SJCRH30 (cell line): ENCODE measurements at places on chromosomes 1 and 21.

DNA sequence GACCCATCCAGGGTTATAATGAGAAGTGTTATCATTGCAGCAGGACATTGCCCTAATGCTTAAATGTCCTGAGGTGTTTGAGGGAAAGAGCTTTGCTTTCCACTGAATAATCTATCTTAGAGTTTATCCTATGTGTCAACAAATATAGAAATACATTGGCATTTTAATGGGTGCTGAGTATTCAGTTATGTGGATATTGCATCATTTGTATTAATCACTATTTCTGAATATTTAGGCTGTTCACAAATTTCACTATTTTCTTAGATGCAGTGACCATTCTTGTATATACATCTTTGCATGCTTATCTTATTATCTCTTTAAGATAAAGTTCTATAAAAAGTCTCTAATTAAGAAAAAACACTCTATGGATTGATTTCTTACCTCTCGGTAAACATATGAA is 18.2 kb downstream of the TRIM67 start:
- no peak for DNase-seq
- H3K27ac ChIP-seq = no peak overlapping the region
- H3K27me3 ChIP-seq = no peaks in the 10 kb centered on the region

GRCh38 chr1:231279683-231280082 is 38.7 kb downstream of the GNPAT start:
- DNase-seq = no peak
- no peaks in the 10 kb centered on the region for H3K4me1 ChIP-seq
- no peaks in the 10 kb centered on the region for H3K27me3 ChIP-seq
- H3K27ac ChIP-seq = no peak overlapping the region
- no peak overlapping the region for H3K4me3 ChIP-seq

DNA sequence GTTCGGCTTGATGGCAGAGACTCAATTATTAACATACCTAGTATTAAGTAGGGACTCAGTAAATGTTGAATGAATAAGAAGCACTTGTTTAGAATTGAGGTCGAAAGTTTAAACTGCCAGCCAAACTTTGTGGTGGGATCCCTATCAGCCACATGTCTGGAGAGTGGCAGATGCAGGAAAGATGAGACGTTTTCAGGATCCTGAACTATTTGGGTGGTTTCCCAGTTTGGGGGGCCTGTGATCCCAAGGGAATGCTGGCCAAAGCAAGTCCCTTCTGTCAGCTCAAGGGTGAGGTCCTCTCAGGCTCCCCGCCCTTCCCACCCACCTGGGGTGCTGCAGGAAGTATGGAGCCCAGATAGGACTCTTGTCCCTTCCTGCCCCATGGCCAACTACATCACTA is 38.6 kb downstream of the KCNC4 start:
- peak; percentile 54 for DNase-seq
- peaks cover 28% of the 10 kb centered on the region for H3K4me1 ChIP-seq
- no peak overlapping the region for H3K4me3 ChIP-seq
- no peaks in the 10 kb centered on the region for H3K36me3 ChIP-seq

GRCh38 chr1:48790397-48790796 is 13.7 kb upstream of the BEND5 start:
- no peak overlapping the region for H3K4me3 ChIP-seq
- DNase-seq = no peak
- H3K4me1 ChIP-seq = no peaks in the 10 kb centered on the region
- H3K36me3 ChIP-seq = no peaks in the 10 kb centered on the region
- H3K27me3 ChIP-seq = no peaks in the 10 kb centered on the region; the same call in 1 of the 2 replicates

DNA sequence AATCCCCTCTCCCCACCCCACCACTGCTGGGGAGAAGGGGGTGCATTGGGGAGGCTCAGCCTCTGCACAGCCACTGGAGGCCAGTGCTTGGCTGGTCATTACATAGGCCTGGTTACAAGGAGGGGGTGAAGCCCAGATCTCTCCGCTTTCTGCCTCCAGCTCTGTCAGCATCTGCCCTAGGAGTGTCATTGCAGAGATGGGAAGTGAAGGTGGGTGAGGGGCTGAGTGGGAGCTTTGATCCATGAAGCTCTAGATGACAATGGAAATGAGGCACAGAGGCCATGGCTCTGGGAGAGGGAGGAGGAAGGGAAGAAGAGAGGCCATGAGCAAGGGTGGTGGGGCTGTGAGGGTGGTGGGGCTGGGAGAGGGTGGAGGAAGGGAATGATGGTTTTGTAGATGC is 411.6 kb downstream of the MATN1 start:
- H3K4me1 ChIP-seq = peaks cover 12% of the 10 kb centered on the region
- no peaks in the 10 kb centered on the region for H3K27me3 ChIP-seq
- no peak overlapping the region for H3K27ac ChIP-seq
- no peaks in the 10 kb centered on the region for H3K36me3 ChIP-seq

GRCh38 chr1:98086796-98087441 is 166.1 kb upstream of the DPYD start:
- no peak overlapping the region for H3K4me3 ChIP-seq
- H3K27ac ChIP-seq = peak overlapping the region; percentile 38; the same call in 1 of the 2 replicates
- no peaks in the 10 kb centered on the region for H3K27me3 ChIP-seq
- DNase-seq = peak; percentile 39
- H3K4me1 ChIP-seq = peaks cover 6% of the 10 kb centered on the region; the same call in 1 of the 2 replicates

DNA sequence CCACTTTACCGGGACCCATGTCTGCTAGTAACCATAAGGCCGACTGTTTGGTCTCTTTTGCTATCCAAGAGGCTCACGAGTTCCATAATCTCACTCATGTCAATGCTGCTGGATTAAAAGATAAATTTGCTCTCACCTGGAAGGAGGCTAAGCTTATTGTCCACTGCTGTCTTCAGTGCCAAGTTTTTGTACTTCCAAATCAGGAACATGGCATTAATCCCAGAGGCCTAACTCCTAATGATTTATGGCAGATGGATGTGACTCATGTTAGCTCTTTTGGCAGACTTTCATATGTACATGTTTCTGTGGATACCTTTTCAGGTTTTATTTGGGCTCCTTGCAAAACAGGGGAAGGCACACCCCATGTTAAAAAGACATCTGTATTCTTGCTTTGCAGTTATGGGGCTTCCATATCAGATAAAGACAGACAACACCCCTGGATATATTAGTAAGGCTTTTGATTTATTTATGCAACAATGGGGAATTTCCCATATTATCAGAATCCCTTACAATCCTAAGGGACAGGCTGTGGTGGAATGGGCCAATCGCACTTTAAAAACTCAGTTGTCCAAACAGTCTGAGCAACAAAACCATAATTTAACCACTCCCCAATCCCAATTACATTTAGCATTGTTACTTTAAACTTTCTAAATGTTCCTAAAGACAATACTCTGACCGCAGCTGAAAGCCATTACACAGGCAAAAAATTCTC is 162.7 kb downstream of the IER5 start:
- no peaks in the 10 kb centered on the region for H3K36me3 ChIP-seq
- no peak overlapping the region for H3K27ac ChIP-seq
- no peaks in the 10 kb centered on the region for H3K4me1 ChIP-seq
- DNase-seq = no peak
- H3K4me3 ChIP-seq = no peak overlapping the region
